ENCODE measurements at places on chromosomes 1 and 21.

DNA sequence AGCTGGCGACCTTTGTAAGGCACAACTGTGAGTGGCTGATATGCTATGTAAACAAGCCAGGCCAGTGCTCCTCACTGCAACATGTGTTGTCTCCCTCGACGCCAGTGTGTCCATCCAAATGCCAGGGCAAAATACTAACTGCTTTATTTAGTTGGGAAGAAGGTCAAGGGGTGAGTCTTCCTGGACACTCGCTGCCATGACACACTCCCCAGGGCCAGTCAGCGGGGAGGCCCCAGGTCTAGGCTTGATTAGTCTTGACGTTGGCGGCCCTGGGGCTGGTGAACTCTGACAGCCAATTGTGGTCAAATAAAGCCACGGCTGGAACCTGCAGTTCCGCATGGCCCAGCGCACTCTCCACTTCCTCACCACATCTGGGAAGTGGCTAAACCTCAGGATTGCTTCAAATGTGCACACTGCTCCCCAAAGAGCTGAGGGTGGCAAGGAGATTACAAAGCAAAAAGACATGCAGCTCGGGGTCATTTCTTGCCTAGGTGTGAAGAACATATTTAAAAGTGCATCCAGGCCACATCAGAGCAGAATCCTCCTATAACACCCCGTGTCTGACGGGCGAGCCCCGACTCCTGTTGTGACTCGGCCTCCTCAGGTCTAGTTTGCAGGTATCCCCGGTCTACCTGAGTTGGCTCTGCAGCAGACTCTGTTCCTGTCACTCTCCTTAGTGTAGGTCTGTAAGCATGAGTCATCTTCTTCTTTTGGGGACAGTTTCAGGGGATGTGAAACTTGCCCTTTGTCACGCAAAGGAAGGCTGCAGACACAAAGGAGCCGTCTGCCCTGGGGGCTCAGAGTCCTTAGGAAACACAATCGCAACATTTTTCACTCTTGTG lies 183.5 kb downstream of the RUNX1 start:
- no peak for DNase-seq

DNA sequence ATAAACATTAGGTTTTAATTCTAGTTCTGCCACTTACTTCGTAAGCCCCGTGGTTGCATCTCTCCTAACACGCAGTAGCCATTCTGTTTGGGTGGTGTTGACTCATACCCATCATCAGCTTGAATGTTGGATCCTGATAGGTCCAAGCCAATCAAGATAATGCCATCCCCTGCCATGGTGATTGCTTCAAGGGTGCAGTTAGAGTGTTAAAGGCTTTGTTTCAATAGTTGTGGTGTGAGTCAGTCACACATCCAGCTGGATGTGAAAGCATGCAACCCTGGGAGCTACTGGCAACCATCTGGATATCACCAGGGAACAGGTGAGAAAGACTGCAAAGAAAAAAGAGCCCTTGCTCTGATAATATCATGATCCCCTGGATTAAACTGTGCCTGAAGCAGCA lies 69.1 kb downstream of the OMA1 start:
- no peak for DNase-seq

GRCh38 chr21:17590430-17590829 lies 22.3 kb downstream of the BTG3 start:
- DNase-seq = no peak

DNA sequence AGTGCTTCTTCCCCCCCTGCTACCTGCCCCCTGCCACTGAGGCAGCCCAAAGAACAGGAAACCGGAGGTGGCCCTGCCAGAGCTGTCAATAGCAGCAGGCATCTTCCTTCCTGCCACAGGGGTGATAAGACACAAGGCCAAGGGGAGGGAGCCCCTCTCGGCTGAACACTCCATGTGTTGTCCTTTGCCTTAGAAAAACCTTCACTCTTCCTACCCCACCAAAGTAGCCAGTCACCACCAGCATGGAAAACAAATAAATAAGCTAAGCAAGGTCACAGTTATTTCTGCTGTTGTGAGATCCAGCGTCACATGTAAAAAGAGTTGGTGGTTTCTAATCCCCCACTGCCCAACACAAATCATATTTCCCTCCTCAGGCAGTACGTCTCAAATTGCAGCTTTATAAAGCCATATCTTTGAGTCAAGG lies 104.8 kb upstream of the DPT start:
- DNase-seq = no peak

GRCh38 chr1:29575826-29576225 lies 339.5 kb downstream of the PTPRU start:
- DNase-seq = no peak

GRCh38 chr1:210123383-210123782 lies 109.2 kb upstream of the SERTAD4 start:
- DNase-seq = no peak

DNA sequence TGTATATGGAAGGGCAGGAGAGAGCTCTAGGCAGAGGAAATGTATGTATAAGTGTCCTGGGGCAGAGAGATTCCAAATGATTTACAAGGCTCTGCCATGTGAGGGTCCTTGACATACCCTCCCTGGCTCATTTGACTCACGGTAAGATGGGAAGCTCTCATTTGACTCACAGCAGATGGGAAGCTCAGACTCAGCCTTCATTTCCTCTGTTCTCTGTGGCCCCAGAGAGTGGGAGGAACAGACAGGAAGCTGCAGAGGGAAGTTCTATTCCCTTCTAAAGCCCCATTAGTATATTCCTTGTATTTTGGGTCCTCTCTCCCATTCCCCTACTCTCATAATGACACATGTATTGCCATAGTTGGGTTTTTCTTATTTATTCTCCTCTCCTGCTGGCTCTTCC lies 44.9 kb downstream of the FOXD2 start:
- no peak for DNase-seq

DNA sequence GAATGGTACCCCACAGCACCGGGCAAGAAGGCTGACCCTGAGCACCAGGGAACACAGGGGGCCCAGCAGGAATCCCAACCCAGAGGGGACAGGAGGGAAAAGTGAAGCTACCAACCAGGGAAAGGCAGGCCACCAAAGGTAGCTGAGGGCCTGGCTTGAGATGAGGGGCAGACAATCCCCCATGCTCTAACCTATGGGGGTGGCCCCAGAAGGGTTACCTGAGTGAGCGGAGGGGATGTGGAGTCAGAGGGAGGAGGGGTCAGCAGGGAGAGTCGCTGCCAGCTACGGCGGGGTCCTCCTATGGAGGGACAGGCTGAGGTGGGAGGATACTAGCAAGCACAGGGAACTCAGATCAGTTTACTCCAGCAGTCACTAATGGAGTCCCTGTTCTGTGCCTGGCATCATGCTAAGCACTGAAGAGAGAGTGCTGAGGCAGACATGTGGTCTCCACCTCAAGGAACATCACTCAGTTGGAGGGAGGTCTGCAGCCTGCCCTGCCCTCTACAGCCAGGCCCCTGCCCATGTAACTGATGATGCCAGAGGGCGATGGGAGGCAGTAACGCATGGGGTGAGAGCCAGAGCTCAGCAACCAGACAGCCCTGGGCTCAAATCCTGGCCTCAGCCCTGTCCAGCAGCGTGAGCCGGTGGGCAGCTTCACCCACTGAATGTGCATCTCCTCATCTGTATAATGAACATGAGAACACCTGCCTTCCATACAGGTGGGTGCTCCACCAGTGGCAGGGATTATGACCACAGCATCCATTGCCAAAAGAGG lies 21.3 kb downstream of the CYB5RL start:
- DNase-seq = no peak

- DNase-seq = no peak
These were observed 69.7 kb upstream of the WNT4 start for GRCh38 chr1:22212400-22213233.

GRCh38 chr1:41360074-41360785 lies 1.0 kb upstream of the FOXO6 start:
- no peak for DNase-seq

- no peak for DNase-seq
These were observed 202.1 kb upstream of the VAMP3 start for GRCh38 chr1:7568901-7569524.

- no peak for DNase-seq
These were observed 10.2 kb upstream of the RBM8A start for GRCh38 chr1:145937436-145937835.
